ENCODE measurements at places on chromosomes 7 and 10.

DNA sequence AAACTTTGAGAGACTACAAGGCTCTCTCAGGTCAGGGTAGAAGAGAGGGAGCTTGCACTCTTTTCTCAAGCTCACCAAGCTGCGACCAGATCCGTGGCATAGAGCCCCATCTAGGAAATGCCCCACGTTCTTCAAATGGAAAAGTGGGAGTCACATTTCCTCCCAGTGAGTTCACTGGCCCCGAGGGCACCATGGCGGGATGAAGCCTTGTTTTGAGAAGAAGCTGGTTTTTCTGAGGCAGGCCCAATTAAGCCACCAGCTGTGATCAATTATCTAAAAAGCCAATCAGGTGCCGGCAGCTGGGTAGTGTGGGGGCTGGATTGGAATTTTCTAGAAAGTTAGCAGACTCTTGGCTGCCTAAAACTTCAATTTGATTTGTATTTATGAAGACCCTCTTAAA, 101.4 kb downstream of the ZNF365 start:
- no peak for DNase-seq

GRCh38 chr7:31692451-31692850, 5.4 kb downstream of the PPP1R17 start:
- DNase-seq, result no peak

DNA sequence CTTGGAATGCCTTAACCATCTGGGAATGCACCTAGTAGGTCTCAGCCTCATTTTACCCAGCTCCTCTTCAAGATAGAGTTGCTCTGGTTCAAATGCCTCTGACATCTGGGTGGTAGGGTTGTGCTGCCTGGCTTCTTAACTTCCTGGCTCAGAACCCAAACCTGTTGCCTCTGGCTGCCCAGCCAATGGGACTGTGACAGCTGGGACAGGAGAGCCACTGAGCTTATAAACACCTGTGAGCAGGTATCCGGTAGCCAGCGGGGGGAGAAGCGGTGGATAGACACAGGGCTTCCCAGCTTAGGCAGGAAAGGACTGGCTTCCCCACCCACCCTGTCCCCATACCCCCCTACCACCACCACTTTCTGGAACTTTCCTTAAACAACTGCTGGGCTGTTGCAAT, 115.8 kb upstream of the CARD11 start:
- DNase-seq, result no peak

GRCh38 chr7:23373151-23374004, 74.2 kb downstream of the MALSU1 start:
- DNase-seq, result no peak

DNA sequence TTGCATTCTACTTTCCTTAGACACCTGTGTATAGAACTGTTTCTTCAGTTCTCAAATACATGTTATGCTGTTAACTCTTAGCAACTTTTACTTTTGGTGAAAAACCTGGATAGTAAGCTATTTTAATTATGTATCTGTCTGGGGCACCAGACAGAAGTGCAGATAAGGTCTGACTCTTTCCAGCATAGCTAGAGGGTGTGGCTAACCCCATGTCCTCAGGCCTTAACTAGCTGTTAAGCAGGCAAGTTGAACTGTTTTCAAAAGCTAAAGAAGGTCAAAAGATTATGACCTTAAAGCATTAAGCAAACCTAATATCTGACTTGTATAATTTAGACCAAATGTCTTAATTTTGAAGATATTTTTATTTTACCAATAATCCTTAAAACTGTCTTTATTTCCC, 45.1 kb upstream of the INHBA start:
- no peak for DNase-seq

GRCh38 chr7:129149511-129149910, 5.0 kb downstream of the TSPAN33 start:
- DNase-seq, result no peak

Data from stimulated activated CD4-positive, alpha-beta T cell treated with anti-CD3 and anti-CD28 coated beads, Interleukin-1b, Interleukin-23, amount 100 ng/mL, for 1 hour (primary cell).